Small intestine (tissue), 16 donors: ENCODE measurements at places on chromosomes 1 and 21.
A peak's percentile ranks its signal among the peaks of the same experiment; 100 is the strongest.

GRCh38 chr1:164846731-164847691 is 288.0 kb downstream of the PBX1 start:
- DNase-seq, result no peak

- DNase-seq, result no peak
These were observed 280.3 kb upstream of the FMN2 start for GRCh38 chr1:239811211-239811885.

DNA sequence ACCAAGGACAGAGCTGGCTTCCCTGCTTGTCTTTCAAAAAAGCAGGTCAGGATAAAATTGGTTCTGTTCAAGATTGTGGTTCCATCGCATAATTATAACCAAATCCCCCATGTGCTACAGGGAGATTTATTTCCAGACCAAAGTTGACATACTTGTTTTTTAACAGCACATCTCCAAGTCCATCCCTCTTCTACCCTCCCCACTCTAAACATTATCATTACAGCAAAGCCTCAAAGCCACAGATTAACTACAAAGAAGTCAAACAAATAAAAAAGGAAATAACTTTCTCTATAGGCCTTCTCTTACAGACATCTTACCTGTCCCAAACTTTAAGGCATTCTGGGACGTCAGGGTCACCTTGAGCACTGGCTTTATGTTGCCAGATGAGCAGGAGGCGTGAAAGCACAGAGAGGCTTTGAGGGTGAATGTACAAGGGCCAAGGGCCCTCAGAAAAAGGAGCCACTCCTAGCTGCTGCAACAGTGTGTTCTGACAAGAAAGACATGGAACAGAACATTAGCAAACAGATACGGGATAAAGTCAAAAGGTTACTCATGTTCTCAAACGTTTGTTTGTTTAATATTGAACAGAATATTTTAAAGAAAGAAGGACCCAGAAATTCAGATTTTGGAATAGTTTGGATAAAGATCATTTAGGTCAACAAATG is 31.2 kb downstream of the UBR4 start:
- no peak for DNase-seq

DNA sequence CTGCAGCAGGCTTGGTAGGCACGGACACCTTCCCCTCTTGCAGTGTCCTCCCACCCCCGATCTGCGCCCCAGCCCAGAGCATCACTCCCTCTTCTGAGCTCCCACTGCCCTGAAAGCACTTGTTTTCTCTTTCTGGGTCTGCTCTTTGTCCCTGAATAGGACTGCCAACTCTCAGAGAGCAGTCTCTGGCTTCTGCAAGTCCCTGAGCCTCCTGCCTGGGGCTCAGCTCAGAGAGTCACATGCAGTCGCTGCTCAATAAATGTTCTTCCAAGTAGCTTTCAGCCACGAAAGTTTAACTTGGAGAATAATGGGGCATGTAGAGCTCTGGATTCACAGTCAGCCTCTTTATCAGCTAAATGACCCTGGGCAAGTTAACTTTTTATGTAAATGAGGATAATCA is 205.6 kb downstream of the HIVEP3 start:
- no peak for DNase-seq

- no peak for DNase-seq
These were observed 68.5 kb downstream of the CRB1 start for GRCh38 chr1:197336571-197336970.

GRCh38 chr1:95512925-95513324 is 278.9 kb downstream of the RWDD3 start:
- DNase-seq, result no peak

DNA sequence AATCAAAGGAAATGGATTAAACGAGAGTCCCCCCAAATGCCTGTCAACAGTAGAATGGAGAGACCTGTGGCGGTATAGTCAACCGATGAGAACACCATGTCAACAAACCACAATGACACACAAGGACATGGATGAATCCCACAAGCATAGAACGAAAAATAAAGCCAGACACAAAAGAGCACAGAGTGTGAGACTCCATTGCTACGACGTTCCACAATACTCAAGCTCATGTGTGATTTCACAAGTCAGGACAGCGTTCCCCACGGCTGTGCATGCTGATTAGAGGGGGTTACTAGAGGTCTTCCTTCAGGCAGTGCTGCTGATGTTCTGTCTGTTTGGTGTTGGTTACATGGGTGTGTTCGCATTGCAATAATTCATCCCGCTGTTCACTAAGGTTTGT is 5.8 kb upstream of the PLA2G2D start:
- no peak for DNase-seq

DNA sequence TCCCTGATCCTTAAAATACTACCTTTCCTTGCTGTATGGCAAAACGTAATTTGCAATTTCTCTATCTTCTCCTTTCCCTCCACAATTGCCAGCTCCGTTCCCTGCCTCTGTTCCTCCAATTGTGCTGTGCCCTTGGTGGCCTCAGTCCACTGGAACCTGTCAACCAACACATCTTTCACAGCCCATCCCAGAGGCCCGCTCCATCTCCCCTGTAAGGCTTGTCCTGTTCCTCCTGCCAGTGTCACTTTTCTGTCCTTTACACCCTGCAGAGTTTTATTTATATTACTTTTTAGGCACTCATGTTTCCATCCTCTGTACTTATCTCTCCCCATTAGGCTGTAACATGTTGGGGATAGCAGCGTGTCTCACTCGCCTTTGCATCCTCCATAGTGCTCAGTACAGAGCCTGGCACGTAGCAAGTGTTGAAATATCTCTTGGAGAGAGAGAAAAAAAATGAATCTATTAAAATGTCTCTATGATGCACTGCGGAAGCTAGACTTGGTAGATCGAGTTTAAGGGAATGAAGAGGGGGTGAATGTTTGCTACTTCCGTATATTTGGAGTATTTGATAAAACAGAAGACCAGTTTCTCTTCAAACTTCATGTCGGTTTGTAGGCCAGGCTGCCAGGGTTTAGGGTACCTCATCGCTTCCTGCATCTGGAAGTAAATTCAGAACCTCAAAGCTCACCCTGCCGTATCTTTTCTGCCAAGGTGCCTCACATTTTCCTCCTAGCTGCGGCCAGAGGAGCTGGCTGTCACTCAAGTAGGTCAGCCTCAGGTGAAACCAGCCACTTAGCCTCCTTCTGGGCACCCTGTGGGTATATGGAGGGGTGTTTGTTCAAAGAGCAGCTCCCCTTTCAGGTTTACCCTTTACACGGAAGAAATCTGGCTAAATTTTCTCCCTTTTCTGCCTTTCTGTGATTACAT is 303.8 kb downstream of the TM2D1 start:
- no peak for DNase-seq

GRCh38 chr1:50155541-50155940 is 46.8 kb downstream of the ELAVL4 start:
- DNase-seq, result no peak

DNA sequence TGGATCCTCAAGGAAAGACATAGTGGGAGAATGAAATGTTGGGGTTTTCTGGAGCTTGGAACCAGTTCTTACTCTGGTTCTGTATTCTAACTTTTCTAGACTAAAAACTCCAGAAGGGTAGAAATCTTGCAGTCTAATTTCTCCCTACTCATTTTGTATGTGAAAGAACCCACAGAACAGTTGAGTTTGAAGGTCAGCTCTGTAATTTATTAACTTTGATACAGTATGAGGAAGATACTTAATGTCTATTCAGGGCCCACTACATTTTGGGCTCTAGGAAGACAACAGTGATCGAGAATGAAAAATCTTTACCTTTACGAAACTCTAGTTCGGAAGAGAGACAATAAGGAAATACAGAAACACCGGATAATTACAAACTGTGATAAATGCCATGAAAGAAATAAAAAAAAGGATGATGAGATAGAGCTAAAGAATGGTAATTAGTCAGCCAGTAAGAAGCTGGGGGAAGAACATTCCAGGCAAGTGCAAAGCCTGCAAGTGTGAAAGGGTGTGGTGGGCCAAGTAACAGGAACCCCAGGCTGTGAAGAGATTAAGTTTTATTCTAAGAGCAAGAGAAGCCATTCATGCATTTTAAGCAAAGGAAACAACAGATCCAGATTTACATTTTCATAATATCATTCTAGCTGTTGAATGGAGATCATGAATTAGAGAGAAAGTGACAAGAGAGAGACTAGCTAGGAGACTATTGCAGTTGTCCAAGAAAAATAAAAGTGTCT is 159.9 kb upstream of the HMCN1 start:
- peak; percentile 32 for DNase-seq

DNA sequence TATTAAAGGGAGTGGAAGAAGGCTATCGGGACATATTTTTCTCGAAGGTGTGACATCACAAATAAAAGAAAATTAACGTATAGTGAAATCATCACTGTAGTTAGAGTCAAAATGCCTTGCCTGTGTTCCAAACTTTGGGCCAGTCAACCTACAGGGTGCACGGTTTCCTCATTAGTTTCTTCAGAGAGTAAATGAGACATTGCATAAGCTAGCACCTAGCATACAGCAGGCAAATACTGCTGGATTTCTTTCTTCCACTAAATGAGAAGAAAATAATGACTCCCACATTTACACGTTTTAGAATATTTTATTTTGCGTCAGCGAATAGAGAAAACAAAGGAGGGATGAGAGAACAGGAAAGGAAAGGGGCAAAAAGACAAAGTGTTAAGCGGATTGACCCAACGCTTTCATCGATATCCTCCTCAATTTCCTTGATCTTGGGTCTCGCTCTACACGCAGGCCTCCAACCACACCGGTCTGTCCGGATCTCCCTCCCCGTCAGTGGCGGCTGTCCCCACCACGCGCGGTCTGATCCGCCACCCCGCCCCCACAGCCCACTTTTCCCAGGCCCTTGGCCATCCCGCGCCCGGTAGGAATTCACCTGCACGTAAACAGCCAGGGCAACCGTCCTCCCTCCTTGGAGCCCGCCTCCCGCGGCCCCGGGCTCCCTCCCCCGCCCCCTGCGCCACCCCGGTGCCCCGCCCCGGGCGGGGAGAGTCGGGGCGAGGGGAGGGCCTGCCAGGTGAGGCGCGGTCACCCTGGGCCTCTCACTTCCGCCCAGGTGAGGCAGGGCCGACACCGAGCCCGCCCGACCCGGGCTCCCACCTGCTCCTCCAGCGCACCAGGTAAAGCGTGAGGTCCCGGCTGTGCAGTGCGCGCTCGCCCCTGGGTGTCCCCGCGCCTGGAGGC is at the start of gene PATJ:
Gene PATJ (plus strand): TSS at position 770 of the 909 bp plus-strand sequence. CDS start 20,413 bp downstream, outside the sequence.
- peak; percentile 93 for DNase-seq

GRCh38 chr1:18139198-18139981 is 31.8 kb downstream of the IGSF21 start:
- DNase-seq, result no peak

- DNase-seq, result no peak
These were observed 2.6 kb upstream of the LUZP1 start for GRCh38 chr1:23171181-23171755.

GRCh38 chr1:189633658-189634057 is 844.0 kb downstream of the BRINP3 start:
- DNase-seq, result no peak

DNA sequence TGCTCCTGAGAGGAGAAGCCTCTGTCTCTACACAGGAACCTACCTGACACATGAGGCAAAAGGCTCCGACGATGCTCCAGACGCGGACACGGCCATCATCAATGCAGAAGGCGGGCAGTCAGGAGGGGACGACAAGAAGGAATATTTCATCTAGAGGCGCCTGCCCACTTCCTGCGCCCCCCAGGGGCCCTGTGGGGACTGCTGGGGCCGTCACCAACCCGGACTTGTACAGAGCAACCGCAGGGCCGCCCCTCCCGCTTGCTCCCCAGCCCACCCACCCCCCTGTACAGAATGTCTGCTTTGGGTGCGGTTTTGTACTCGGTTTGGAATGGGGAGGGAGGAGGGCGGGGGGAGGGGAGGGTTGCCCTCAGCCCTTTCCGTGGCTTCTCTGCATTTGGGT is 3.9 kb upstream of the ACKR1 start:
- no peak for DNase-seq

DNA sequence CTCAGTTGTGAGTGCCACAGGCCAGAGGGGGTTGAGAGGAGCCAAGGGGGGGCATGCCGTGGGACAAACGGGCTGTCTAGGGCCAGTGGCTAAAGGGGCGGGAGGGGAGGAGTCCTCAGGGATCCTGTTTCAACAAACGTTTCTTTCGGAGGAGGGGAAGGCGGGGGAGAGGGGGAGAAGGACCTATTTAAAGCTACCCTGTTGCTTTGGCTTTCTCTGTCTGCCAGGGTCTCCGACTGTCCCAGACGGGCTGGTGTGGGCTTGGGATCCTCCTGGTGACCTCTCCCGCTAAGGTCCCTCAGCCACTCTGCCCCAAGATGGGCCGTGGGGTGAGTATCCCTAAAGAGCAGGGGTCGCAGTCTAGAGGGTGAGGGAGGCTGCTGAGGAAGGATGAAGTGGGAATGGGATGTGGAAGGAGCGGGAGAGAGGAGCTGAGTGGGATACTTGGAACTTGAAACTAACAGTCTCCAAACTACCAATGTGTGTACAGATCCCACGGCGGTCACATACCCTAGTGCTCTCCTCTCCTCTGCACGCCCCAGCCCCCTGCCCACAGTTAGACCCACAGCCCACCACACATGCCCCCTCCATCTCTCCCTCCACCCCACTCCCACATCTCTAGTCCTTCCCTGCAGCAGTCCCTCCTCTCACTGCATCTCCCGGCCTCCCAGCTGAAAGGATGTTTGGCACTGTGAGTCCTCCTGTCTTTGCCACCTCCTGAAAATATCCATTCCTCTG is at the start of gene ATP1A2:
Gene ATP1A2 (plus strand): TSS at position 215 of the 738 bp plus-strand sequence. CDS start 103 bp downstream, at position 318.
- no peak for DNase-seq

GRCh38 chr1:212721388-212722247 is 22.0 kb upstream of the BATF3 start:
- DNase-seq, result no peak

DNA sequence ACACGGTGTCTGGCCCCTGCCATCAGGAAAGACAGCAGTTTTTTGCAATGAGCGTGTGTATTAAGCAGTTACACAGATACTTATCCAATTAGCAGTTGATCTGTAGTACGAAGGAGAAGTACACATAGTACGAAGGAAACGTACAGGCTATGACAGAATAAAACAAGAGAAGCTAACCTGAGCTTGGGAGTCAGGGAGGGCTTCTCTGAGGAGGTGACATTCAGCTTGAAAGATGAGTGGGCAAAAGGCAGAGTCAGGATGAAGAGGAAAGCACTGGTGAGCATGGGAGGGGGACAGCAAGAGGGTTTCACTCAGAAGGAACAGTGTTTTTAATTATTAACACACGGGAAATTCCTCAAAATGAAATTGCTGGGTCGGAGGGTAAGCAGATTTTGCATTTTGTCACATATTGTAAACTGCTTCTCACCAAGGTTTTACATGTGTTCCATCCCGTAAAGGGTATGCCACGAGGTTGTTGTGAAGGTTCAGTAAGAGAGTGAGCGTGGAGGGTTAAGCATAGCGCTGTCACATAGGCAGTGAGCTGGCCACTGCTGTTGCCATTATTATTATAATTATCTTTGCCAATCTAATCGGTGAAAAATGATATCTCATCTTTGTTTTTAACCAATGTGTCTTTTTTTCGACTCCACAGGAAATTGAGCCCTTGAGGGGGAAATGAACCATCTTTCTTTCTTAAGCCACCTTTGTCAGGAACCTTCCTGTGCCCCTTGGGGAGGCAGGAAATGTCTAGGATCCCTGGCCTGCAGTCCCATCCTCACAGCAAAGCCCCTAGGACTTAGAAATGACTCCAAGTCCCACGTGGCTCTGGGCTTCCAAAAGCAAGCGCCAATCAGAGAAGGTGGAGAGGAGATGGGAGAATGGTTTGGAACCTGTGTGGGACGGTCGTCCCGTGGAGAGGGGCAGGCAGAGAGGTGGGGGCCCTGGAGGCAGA is 47.3 kb upstream of the POU3F1 start:
- DNase-seq, result no peak
